NCI-H2081 treated with DMSO at 0.1 percent for 48 hours (cell line): ENCODE measurements at places on chromosomes 11 and 22.

DNA sequence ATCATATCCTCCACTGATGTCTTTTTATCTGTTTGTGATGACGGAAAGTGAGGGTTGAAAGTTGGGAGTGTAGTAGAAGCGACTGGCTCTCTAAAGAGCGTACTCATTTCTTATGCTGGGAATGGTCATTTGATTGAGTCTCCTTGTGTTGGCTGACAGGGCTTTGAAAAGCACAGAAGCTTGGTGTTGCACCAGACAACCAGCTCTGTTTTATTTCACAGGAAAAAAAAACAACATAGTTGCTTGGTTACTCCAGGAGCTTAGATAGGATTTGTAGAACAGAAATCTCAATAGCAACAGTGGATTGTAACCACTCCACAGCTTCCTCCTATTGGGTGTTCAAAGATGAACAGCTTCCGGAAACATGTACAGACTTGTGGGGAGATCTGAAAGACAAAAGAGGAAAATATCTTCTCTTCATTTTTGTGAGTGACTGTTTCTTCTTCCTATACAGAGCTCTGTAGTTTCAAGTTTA, 2.7 kb downstream of the RBM14 start:
- no peak for DNase-seq

DNA sequence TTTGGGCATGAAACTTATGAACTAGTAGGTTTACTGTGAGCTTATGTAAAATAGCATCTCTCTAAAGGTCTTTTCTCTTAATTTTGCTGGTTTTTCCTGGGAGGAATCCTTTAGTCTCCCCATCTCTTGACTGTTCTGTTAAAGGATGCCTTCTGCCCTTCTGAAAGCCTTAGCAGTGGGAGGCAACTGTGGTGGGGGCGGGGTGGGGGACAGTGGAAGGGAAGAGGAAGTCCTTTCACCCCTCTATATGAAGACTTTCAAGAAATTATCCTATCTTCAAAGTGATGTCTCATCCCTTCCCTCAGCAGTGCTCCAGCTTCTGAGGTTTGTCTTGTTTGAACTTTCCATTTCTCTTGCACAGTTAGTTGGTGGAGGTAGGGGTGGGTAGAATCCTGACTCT, 73.1 kb downstream of the ELP4 start:
- DNase-seq = no peak

- no peak for DNase-seq
Measured at GRCh38 chr22:37933711-37934376, 19.6 kb downstream of the C22orf23 start.

DNA sequence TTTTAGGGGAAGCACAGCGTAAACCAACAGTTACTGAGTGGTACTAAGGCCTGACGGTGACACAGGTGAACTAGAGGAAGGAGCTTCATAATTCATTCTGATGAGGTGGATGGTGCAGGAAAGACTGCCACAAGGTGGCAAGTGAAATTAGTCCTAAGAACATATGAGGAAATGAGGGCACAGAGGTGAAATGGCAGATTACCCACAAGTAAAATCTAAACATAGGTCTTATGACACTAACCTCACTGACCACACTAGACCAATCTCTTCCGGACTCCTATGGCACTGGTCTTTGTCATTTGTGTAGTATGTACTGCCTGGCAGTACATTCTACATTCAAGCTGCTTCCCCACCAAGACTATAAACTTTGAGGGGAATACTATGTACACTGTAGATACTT, 20.2 kb downstream of the GAB2 start:
- no peak for DNase-seq

- no peak for DNase-seq
Measured at GRCh38 chr11:61892085-61892370, 683 bp upstream of the FADS3 start.

GRCh38 chr11:73145986-73146575, 4.0 kb upstream of the FCHSD2 start:
- DNase-seq = no peak

- DNase-seq = no peak
Measured at GRCh38 chr11:720642-721246, 14.7 kb downstream of the EPS8L2 start.

DNA sequence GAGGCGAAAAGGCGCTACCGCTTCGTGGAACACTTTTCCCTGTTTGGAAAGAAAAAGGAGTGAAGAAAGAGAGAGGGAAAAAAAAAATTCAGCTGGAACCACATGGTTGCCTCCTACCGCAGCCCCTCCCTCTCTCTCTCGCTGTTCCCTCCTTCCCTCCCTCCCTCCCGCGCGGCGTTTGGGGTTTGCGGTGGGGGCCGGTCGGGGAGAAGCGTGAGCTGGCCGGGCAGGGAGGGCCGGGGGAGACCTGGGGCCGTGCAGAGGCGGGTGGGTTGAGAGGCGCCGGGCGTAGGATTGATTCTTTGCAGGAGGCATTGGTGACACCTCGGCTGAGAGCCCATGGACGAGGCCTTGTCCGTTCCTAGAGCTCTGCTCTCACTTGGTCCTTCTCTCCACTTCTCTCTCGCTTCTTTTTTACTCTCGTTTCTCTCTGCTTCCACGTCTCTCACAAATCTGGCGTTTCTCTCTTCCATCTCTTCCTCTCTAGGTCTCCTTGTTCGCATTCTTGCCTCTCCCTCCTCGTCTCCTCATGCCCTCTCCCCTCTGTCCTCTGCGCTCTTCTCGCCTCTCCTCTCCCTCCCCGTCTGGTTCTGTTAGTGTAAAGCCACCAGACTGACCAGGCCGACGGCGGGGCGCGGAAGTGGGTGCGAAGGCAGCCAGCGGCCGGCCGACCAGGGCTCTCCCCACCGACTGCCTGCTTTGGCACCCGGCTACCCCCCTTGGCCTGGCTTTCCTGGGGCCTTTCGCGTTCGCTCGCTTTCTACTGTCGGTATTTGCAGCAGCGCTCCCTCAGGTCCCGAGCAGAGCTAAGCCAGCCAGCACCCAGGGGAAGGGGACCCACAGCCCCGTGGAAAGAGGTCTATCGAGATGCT, at the start of gene CLMP:
Gene CLMP (minus strand): TSS at position 61 of the 872 bp plus-strand sequence. CDS start 308 bp downstream, outside the sequence.
- no peak for DNase-seq

DNA sequence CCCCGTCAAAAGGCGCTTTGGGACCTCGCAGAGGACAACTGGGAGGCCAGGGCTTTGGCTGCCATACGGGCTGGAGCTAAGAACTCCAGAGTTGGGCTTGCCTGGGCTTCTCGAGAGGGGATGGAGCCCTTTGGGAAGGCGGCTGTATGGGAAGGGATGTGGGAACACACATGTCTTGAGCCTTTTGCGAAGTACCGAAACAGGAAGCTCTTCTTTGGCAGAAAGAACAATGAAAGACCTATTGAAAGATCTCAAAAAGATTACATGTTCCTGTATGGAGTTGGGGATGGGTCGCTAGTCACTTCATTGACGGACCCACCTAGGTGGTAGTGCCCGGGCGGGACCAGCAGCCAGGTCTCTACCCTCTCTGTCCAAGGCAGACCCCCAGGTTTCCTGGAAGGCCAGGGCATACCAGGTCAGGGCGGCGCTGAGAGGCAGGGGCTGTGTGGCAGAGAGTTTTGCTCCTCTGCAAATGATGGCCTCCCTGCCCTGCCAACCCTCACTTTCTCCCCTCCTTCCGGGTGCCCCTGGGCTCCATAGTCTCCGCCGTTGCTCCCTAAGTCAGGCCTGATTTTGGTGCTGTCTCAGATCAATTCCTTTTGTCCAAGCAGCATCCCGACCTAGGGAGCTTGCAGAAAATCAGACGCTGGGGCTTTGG, 1.0 kb downstream of the ST14 start:
- DNase-seq = no peak

GRCh38 chr22:48863965-48864528, 963.6 kb downstream of the BRD1 start:
- DNase-seq = no peak

GRCh38 chr11:114596175-114596919, 761 bp upstream of the NXPE4 start:
- DNase-seq = no peak
